AG09309 (cell line): ENCODE measurements at places on chromosomes 3 and 15.

DNA sequence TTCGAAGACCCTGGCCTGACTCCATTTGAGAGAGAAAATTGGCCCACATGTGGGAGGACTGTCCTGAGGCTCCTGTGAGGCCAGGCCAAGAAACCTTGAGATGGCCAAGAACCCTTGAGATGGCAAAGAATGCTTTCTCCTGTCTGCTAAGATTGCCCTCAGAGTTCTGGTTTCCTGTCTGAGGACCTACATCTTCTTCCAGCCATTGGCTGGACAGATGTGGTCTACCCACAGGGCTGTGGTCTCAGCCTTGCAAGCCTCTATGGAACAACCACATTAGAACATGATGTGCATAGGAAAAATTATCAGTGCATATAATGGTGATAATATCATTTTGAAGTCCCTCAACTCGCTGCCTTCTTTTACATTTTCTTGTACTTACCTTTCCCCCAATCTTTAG lies 10.8 kb upstream of the RASA2 start:
- no peak for DNase-seq

GRCh38 chr3:194575484-194576210 lies 57.6 kb downstream of the TMEM44 start:
- DNase-seq, result no peak

DNA sequence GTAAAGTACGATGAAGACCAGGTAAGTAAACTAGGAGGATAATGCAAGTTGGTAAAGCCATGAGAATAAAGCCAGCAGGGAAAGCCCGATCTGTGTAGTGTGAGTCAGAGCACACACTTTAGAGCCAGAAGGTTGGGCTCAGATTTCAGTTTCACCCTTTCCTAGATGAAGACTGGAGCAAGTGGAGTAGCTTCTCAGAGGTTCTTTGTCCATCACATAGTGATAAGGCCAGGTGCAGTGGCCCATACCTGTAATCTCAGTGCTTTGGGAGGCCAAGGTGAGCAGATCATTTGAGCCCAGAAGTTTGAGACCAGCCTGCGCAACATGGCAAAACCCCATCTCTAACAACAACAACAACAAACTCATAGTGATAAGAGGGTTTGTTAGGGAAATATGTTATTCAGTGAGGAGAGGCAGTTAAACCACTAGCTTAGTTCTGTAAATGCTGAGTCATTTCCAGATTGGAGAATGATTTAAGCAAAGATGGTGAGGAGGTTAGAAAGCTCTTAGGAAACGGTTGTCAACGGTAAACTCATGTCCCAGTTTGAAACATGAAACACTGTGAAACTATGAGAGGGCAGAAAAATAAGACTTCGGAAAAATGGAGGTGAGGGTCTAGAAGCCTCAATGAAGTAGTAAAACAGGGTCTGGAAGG lies 39.0 kb downstream of the IL12A start:
- peak; percentile 53 for DNase-seq

GRCh38 chr15:27550635-27551034 lies 548.5 kb downstream of the OCA2 start:
- no peak for DNase-seq

- no peak for DNase-seq
Measured at GRCh38 chr3:184361932-184362667, 590 bp downstream of the POLR2H start.

- DNase-seq, result no peak
Measured at GRCh38 chr15:71746719-71747118, 63.6 kb upstream of the NR2E3 start.

DNA sequence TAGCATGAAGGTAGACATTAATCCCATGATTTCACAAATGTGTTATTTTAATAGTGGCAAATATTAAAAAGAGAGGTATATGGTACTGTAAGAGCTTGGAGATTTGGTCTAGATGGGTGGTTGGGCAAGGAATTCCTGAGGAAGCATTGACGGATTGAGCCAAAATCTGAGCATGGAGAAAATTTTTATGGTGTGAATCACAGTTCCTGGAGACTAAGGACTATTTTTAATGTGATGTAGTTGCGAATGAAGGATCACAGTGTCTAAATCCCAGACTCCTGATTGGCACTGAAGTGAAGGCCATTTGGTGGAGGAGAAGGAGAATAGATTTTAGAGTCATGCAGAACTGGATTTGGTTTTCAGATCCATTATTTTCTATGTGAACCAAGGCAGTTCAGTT lies 188.7 kb upstream of the FEZF2 start:
- peak; percentile 54 for DNase-seq

- DNase-seq, result no peak
Measured at GRCh38 chr3:193842029-193842798, 249.2 kb downstream of the OPA1 start.

DNA sequence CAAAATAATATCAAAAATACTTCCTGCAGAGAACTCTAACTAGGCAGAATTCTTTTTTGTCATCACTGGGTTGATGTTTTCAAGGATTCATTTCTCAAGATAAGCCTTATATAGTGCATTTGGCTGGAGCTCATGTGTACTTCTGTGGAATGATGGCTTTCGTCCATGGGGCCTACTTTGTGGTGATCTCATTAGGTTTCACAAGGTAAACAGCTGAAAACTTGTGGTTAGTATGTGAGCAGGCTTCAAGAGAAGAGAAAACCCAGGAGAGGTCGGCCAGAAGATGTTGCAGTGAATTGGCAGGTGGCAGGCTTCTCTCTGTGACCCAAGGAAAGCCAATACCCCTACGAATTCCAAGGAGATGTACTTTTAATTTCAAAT lies 121.4 kb upstream of the PHLDB2 start:
- peak; percentile 96 for DNase-seq

- DNase-seq, result no peak
Measured at GRCh38 chr3:15845475-15845874, 47.7 kb upstream of the ANKRD28 start.

DNA sequence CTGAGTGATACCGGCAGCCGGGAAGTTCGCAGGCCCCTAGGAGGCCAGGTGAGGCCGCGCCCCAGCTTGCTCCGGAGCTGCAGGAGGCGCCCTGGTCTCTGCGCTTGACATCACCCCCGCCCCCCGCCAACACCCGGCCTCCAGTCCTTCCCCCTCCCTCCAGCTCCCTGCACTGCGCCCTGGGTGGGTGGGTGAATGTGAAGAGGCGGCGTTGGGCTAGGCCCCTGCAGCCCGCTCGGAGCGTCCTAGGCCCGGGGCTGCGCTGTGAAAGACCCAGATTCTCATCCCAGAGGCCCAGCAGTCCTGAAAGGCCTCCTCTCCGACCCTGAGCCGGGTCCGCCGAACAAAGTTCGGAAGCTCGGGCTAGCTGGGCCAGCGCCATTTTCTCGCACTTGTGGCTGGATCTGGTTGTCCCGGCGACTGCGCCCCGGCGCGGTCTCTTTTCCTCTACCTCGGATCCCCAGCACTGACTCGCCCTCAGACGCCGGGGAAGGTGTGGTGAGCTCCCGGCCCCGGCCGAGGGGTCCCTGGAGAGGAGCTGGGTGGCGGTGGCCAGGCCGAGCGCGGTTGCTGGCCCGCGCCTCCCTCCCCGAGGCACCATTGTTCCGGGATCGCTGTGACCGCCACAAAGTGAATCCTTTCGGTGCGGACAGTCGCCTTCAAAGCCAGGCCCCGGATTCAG lies 12.9 kb downstream of the ZIC4 start:
- no peak for DNase-seq

GRCh38 chr3:10440684-10441083 lies 64.7 kb downstream of the ATP2B2 start:
- no peak for DNase-seq

GRCh38 chr3:71515636-71516365 lies 67.7 kb downstream of the FOXP1 start:
- DNase-seq, result no peak

GRCh38 chr3:123002100-123002748 lies 25.3 kb downstream of the SEMA5B start:
- no peak for DNase-seq

- no peak for DNase-seq
Measured at GRCh38 chr3:142007710-142008399, 131.4 kb downstream of the ATP1B3 start.

DNA sequence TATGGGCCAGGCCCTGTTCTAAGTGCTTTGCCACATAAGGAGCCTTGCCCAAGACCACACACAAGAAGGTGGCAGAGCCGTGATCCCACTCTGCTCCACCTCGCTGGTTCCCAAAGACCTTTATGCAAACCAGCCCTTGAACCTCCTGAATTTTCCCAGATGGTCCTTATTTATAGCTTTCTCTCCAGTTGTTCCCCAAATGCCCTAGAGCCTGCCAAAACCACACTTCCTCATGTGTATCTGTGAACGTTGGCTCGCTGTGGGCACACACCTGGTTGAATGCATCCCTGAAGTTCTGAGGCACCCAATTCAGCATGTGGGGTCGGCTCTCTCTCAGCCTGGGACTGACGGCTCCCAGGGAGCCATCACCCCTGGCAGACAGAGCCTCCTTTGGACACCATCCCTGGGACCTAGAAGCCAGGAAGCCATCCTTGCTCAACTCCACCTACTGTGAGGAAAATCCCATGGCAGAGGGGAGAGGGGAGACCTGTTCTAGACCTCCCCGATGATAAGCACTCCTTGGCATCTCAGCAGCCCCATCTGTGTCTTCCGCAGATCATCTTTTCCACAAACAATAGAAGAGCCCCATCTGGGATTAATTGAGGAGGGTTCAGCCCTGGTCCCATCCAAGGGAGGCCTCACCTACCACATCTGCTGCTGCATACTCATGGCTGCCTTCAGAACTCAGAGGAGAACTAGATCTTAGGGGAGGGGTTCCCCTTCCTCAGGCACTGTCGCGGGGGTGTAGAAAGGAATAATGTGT lies 42.3 kb upstream of the LIMD1 start:
- no peak for DNase-seq

- no peak for DNase-seq
Measured at GRCh38 chr3:94167796-94168195, 104.9 kb downstream of the NSUN3 start.

DNA sequence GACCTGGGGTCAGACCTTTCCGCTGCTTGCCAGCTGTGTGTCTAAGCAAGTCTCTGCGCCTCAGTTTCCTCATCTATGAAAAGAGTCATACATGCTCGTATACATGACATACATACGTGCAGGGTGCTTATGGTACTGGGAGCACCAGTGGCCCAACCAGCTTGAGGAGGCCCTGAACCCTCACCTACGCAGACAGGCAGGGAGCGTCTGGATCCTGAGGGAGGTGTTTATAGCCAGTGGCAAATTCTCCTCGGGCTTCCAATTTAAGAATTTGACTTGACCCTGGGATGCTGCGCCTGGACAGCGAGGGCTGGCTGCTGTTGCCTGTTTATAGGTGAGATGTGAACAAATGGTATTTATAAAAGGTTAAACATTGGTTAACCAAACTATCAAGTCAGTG lies 17.7 kb upstream of the FGD5 start:
- no peak for DNase-seq

GRCh38 chr3:141336672-141337522 lies 31.4 kb upstream of the ZBTB38 start:
- peak; percentile 45 for DNase-seq

DNA sequence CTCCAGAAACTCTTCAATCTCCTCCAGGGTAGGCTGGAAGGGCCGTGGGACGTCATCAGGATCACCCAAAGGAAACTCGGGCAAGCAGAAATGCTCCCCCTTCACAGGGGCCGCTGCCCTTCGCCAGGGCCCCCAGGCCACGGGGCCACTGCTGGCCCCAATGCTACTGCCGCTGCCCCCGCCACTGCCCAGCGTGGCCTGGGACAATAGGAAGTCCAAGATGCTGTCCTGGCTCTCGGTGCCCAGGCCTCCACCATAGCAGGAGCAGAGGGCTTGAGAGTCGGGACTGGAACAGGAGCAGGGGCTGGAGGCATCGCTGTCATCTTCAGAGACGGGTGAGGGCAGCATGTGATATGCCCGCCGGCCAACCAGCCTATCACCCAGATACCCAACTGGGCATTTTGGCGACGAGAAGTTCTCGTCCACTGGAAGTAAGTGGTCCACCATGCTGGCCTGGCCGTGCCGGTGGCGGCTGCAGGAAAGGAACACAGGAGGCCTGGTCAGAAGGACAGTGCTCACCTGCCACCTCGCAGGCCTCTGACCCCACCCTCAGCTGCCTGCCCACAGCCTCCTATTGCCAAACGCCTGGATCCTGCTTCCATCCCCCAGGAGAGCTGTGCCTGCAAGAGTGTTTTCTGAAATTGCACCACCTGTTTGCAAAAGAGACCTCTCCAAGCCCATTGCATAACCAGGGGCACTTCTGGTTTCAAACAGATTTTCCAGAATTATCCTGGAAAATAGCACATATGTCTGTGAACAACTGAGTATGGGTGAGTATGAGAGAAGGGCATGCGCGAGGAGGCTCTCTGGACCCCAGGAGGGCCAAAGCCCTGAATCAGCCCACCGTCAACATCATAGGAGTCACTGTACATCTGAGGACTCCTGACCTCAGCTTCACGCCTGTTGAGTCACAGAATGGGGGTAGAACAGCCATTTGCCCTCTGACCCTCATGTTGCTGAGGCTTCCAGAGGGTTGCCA lies 4.4 kb downstream of the KLF15 start:
- no peak for DNase-seq

- no peak for DNase-seq
Measured at GRCh38 chr15:34470091-34470490, 32.5 kb upstream of the GOLGA8A start.

DNA sequence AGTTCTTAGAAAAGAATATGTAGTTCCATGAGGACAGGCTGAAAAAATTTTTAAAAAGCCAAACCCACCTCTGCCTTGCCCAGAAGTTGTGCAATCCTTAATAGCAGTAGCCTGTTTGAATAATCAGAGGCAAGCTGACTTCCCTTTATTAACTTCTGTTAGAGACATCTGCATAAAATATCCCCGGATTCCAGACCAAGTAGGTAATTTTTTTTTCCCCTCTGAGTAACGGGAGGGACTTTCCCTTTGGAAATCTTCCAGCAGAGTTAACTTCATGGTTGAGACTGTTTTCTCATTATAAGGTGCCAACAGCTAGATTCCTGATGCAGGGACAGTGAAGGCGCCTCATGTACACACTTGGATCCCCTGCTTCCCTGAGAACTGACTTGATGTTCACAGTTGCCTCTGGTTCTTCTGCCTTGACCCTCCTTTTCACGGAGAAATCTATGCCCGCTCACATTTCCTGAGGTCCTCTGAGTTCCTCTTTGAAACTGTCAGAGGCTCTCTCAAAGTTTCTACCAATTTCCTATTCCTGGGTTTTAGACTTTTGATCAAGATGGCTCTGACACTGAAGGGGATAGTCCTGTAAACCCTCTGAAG lies 227.6 kb upstream of the BHLHE40 start:
- DNase-seq, result peak; percentile 87
